ENCODE measurements at places on chromosomes 3 and 15.

GRCh38 chr3:140251678-140252077 is 316.7 kb downstream of the CLSTN2 start:
- no peak for DNase-seq

GRCh38 chr3:133400006-133400515 is at the start of gene BFSP2:
Gene BFSP2 (plus strand): TSS chr3:133400056. CDS start chr3:133400084, 28 bp downstream.
- DNase-seq = no peak

GRCh38 chr15:51588966-51589365 is 33.6 kb downstream of the DMXL2 start:
- DNase-seq = no peak

DNA sequence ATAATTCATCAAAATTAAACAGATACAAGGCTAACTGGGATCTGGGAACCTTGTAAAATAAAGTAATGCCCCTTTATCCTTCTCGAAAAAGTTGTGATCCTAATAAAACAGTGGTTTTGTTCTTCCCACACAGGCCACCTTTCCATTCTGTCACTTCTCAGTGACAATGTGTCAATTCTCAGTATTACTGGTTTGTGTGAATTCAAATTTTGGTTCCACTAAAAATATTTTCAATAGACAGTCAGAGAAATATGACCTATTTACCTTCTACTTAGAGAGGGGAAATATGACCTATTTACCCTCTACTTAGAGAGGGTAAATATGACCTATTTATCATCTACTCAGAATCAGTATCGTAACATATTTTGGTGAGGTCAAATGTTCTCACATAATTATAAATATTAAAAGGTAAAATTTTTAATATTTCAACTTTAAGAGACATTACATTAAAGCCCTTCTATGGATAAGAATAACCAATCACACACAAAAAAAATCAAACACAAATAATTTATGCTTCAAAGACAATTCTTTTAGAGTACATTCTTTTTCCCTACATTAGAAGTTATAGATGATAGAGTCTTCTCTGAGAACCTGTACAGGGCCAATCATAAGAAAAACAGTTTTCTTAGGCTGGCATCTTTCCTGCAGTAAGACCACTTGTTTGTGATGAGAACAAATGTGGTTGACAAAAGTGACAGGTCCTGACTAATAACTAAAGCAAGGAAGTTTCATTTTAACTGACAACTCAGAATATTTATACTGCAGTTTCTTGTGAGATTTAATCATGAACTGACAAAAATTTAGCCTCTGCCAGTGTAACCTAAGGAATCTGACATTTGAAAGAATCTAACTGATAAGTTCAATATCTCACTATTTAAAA is 323.3 kb downstream of the DIPK2A start:
- no peak for DNase-seq

DNA sequence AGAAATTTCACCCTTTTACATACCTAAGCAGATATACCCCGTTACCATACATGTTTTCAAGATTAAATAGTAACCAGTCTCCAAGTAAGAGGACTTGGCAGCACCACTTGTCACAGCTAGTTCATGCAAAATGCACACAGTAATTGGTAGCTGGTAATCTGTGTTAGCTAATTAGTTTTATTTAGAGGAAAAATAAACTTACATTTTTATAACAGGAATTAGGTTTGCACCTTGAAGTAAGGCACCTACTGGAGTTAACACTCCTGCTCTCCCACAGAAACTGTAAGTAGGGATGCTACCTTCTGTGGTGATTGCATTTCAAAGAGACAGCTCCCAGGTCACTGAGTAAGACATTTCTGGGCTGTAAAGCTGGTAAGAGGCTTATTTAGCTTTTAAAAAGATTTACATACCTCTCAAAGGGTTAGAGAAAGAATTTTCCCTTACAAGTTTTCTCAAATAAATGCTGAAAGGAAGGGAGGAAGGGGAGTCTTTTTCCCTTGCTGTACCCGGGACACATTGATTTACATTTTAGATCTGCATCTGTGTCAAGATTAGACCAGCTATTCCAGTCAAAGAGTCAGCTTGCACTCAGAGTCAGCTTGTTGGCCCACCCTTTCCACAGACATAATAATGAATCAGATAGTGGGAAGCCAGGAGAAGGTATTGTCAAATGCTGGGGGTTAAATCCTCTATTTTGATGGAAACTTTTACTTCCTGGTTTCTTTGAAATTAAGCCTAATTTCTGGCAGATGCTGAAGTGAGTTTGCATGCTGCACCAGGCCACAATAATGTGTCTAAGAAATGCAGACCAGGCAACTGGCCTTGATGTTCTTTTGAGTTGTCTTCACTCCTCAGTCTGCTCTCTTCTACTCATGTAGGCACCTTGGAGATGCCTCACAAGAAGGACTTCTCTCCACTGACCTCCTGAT is 77.6 kb upstream of the CHD2 start:
- DNase-seq = no peak

DNA sequence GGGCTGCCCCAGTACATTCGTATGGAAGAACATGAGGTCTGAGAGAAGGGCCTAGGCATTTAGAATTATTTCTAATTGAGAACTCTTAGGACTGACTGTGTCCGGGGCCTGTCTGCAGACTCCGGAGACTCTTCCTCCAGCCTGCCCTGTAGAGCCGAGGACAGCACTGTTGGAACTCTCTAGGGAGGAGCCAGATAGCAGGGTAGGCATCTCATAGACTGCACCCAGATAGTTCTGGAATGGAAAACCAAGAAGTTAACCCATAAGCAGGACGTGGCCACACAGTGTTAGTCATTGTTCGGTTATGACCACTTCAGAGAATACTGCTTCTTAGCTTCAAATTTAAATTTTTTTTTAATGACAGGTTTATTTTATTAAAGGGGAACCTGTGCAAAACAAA is 59.5 kb downstream of the SNRK start:
- no peak for DNase-seq

DNA sequence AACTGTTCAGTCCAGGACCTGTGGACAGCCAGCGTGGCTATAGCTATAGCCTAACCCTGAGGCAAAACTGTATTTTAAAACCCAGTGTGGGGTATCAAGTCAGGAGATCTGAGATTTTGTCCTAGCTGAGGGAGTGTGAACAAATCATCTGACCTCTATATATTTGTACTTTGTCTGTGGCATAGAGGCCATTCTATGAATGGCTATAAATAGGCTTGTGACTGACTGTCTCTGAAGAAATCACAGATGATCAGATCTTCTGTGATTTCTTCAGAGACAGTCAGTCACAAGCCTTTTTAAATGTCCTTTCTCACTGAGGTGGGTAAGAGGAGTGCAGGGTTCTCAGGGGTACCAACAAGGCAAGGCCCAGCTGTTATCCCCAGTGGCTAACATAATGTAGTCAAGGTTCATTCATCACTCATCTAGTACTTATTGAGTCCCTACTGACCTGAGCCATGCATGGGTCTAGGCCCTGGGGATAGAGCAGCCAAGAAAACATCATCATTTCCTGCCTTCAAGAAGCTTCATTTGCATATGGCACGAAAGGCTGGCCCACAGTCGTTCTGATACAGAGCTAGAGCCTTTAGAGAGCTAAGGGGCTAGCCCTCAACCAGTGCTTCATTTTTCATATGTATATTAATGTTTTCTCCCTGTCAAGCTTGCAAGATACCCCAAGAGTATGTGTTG is 53.3 kb downstream of the TIPARP start:
- DNase-seq = no peak

GRCh38 chr15:34776606-34777105 is 18.7 kb downstream of the ACTC1 start:
- DNase-seq = no peak

- DNase-seq = no peak
Measured at GRCh38 chr3:153379516-153379915, 217.5 kb downstream of the RAP2B start.

DNA sequence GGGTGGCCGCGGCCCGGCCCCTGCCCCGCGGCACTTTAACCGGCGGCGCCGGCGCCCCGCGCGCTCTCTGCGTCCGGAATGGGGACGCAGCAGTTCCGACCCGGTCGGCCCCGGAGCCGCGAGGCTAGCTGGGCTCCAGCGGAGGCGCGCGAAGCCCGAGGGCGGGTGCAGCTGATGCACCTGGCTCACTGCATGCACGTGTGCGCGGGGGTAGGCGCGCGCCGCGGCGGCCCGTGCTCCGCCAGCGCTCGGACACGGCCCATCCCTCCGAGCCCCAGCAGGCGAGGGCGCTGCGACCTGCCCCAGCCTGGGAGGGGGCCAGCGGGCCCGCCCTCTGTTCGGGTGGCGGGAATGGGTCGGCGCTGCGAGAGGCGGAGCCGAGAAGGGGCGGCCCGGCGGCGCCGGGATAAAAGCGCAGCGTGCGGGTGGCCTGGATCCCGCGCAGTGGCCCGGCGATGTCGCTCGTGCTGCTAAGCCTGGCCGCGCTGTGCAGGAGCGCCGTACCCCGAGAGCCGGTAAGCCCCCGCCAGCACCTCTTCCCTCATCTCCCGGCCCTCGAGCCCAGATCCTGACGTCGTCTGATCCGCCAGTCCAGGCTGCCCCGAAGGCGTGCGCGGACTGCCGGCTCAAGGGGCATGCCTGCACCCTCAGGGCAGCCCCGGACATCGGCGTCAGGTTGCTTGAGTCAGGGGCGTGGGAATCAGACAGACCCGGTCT is at the start of the genes CHDH and IL17RB:
Gene CHDH (minus strand): TSS at position 286 of the 717 bp plus-strand sequence. CDS start 22,411 bp downstream, outside the sequence.
Gene IL17RB (plus strand): TSS at position 435 of the 717 bp plus-strand sequence. CDS start 21 bp downstream, at position 456.
- DNase-seq = no peak

DNA sequence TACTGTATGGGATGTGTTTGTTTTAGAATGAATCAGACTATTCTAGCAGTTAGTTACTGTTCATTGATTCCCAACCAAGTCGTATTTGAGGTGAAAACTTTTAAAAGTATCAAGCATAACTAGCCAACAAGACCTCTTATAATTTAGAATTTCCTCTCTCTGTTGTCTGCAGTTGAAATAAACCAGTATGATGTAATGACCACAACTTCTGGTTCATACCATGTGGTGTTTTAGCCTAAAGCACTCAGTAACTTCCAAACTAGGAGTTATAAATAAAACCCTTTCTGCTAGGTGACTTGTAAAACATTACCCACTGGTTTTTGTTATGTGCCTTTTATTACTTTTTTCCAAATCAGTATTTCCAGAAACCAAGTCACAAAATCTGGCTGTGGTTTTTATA is 19.8 kb upstream of the P2RY12 start:
- DNase-seq = no peak

DNA sequence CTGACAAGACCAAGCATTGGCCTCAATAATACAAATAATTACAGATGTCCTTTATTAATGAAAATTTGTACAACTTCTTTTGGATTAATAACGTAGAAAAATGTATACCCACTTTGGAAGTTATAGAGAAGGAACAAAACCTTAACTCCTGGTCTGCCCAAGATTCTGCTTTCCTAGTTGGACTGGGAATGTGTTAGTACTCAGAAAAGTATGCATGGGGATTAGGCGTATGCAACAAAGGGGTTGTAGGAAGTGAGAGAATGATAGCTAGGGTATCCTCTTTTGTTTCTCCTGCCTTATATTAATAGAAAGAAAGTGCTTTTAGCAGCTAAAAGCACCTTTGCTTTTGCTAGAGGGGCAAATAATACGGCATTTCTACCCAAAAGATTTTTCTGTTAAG is 116.2 kb upstream of the LRRFIP2 start:
- no peak for DNase-seq

DNA sequence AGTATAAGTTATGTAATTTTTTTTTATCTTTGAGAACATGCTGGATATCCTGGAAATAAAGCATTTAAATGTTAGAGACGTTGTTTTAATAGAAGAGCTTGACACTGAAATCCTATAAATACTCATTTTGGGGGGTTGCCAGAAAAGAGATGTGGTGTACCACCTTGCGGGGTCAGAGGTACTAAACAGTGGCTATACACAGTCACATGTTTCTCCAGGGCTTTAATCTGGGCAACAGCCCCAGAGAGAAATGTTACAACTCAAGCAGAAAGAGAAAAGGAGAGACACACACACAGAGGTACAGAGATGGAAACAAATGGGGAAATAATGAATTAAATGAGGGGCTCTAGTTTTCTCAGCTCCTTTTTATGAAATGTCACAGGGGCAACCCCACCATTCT is 113.8 kb downstream of the SENP2 start:
- no peak for DNase-seq

DNA sequence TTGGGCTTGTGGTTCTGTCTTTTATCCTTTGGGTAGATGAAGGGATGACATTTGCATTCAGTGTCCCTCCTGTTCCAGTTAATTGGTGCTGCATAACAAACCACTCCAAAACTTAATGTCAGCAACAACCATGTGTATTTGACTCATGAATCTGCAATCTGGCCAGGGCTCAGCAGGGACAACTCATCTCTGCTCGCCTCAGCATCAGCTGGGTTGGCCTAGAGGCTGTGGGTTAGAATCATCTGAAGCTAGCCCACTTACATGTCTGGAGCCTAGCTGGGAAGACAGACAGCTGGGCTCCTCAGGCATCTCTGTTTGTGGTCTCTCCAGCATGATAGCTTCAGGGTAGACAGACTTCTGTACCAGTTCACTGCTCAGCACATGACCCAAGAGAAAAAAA is 92.0 kb downstream of the TMEM108 start:
- no peak for DNase-seq

GRCh38 chr3:156957715-156958114 is 131.6 kb downstream of the LEKR1 start:
- DNase-seq = no peak

GRCh38 chr3:187288855-187289605 is 2.5 kb downstream of the MASP1 start:
- no peak for DNase-seq

GRCh38 chr3:145807990-145808389 is 353.0 kb downstream of the PLOD2 start:
- no peak for DNase-seq

DNA sequence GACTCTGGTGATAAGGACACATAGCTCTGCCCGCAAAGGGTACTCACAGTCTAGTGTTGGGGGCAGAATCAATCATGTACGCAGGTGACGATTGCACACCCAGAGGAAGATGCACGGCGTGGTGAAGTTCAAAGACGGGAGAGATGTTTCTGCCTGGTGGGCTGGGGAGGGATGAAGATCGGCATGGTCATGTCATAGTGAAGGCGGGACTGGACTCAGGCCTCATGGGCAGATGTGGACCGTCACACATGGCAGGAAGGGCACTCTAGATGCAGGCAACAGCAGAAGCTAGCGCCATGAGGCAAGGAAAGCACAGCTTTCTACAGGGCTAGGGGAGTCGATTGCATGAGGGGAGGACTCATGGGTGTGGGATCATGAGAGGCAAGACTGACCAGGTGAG is 240.6 kb downstream of the OPA1 start:
- no peak for DNase-seq

DNA sequence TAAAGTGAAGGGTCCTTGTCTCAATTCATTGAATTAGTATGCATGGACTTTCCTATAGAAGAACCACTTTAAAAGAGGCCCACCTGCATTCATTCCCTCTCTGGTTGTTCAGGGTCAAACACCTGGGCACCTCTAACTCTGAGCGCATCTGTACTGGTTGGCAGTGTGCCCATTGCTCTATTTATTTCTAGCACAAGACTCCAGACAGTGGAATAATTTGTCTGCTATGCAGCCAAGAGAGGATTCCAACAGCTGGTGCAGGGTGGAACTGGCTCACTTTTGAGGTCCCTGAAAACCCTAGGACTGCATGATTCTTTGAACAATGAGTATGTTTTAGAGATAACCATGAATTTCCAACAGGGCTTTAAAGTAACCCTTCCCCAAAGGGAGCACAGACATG is 57.9 kb downstream of the CCDC33 start:
- DNase-seq = no peak
